ENCODE measurements at places on chromosomes 1 and 21. TPM values are rescaled to one million over a fixed set of nuclear protein-coding genes. Genes with fewer than 3 reads are reported as not detected.

Gene ST6GALNAC3
- total RNA-seq: 3.1 TPM

Gene CDC7
- total RNA-seq: 15.5 TPM

Gene MPL
- not detected for total RNA-seq

Gene OR2T29
- total RNA-seq: not detected

Gene C1orf185
- total RNA-seq: not detected

Gene FLG2
- total RNA-seq: not detected

Gene MSH4
- total RNA-seq: 0.16 TPM

Gene TMEM82
- total RNA-seq: not detected

Gene AMPD1
- not detected for total RNA-seq

Gene TMEM81
- 2.0 TPM for total RNA-seq

Gene PROK1
- not detected for total RNA-seq

Gene TTC22
- total RNA-seq: not detected

Gene SPATA21
- total RNA-seq: not detected

Gene ANKRD34A
- 0.99 TPM for total RNA-seq

Gene CR1L
- total RNA-seq: not detected

Gene GSTM1
- total RNA-seq: 24.3 TPM

Gene LCA5L
- total RNA-seq: 0.65 TPM

Gene LIPI
- not detected for total RNA-seq

Gene FLG
- total RNA-seq: under 0.01 TPM

Gene SPATA45
- not detected for total RNA-seq

Gene EPS15
- total RNA-seq: 108 TPM

Gene ALX3
- not detected for total RNA-seq

Gene FCRL4
- total RNA-seq: not detected

Gene AMY1C
- total RNA-seq: not detected

Gene CELA3B
- not detected for total RNA-seq

Gene PLEKHA6
- total RNA-seq: 5.1 TPM

Gene LYPD8
- total RNA-seq: not detected

Gene EPHA8
- not detected for total RNA-seq

Gene GREM2
- 2.0 TPM for total RNA-seq

Gene MFSD2A
- 2.3 TPM for total RNA-seq

Gene DESI2
- total RNA-seq: 54.7 TPM

Gene ADARB1
- total RNA-seq: 2.1 TPM

Gene ATP1A4
- total RNA-seq: not detected

Gene TCEA3
- 22.8 TPM for total RNA-seq

Gene TRIM17
- total RNA-seq: 7.0 TPM

Gene PLPPR5
- not detected for total RNA-seq

Gene REN
- not detected for total RNA-seq

Gene PPP1R12B
- 47.1 TPM for total RNA-seq

Gene LYST
- total RNA-seq: 30.4 TPM

Gene FCRL1
- total RNA-seq: not detected

Gene TMEM269
- total RNA-seq: not detected

Gene CCDC28B
- total RNA-seq: 6.0 TPM

Gene PEAR1
- total RNA-seq: 10.8 TPM

Gene PLA2G5
- 0.36 TPM for total RNA-seq

Gene GNG4
- total RNA-seq: not detected

Gene LCE3D
- total RNA-seq: not detected

Gene OPRD1
- total RNA-seq: not detected

Gene PLA2G2D
- not detected for total RNA-seq

Gene KPNA6
- 42.4 TPM for total RNA-seq

Measured in fibroblast of the aortic adventitia (primary cell).